ENCODE measurements at places on chromosomes 12 and 14. TPM values are rescaled to one million over a fixed set of nuclear protein-coding genes. Genes with fewer than 3 reads are reported as not detected.

DNA sequence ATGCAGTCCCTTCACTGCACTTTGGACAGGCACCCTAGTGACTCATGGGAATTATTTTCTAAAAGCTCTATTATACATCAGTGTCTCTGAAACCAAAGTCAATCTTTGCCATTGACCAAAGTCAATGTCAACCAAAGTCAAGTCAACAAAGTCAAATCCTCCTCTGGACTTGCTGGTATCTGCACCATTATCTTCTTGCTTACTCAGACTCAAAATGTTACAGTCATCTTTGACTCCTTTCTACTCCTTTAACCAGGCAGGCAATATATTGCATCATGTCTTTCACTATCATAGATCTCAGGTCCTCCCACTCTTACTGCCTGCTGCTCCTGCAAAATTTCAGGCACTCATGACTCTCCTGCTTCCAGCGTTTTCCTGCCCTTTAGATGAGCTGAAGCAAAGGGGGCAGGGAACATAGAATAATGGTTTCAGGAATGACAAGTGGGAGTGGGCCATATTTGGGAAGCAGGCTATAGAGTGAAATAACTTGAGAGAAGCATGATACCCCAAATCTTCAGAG is 39.2 kb downstream of the IGF1 start:
- no peak for DNase-seq

DNA sequence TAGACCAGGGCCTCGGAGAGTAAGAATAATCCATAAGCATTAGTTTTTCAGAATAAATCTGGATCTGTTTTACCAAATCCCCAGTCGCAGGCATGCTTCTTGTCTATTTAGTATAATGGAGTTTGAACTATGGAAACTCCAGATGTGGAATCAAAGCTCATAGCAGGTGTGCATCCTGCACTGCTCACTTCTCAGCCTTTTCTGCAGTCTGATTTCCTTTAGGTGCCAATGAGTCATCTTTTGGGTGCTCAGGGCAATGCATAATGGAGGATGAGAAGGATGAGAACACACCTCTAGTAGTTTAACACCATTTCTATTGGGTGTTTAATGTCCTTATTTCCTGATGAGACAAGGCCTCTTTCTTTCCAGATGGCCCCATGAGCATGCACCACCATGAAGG is 961.2 kb downstream of the TMEM121 start:
- no peak for DNase-seq

- no peak for DNase-seq
Observed at GRCh38 chr12:27511031-27511722, 12.8 kb upstream of the PPFIBP1 start.

GRCh38 chr12:88450136-88450535 is 130.1 kb downstream of the KITLG start:
- no peak for DNase-seq

DNA sequence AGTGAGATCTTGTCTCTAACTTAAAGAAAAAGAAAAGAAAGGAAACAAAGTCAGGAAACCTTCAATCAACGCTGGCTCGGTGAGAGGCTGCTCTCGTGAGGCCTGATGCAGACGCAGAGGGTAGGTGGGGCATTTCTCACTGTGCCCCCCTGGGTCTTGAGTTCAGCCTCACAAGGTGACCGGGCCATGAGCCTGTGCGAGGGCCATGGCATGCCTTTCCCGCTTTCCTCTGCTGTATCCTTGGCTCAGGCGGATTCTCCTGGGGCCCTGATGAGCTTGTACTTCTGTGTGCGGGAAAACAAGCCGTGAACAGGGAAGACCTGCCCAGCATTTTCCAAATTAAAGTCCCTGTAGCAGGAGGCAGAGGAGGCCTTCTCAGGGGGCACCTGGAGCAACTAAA is 20.2 kb downstream of the ADGRD1 start:
- no peak for DNase-seq

GRCh38 chr12:124601706-124602105 is 34.3 kb upstream of the NCOR2 start:
- DNase-seq, result no peak

DNA sequence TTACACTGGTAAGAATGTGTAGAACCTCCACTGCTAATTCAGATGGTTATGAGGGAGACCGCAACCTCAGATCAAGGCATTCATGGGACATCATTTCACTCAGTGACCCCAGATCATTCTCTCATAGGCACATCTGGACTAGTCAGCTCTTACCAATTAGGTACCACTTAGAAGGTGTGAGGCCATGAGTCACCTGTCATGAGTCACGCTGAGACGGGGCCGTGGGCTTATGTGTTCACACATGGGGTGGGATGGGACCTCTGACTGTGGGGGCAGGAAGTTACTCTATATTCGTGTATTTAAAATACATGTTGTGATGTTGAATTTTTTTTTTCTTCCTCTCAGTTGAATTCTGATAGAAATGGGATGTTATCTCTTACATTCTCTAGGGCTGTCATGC is 55.9 kb downstream of the CCDC92 start:
- no peak for DNase-seq

The MUCL1 gene
- total RNA-seq, result not detected
